Kidney tubule cell (primary cell): ENCODE measurements at places on chromosomes 1 and 21.

DNA sequence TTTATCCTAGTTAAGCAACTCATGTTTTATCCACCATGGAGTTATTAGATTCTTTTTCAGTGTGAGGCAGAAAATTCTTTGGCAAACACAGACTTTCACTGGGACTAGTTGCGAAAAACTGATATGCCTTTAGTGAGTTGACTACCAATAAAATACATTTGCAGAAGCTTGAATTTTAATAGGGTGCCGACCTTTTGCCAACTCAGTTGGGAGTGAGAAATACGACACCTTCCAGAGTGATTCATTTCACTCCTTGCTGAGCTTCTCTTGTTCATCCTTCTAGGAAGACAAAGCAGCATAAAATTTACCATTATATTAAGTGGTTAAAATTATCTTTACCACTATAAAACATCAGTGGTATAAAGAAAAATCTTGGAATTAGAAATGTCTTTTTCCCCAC lies 1.2 kb upstream of the KRTAP23-1 start:
- no peak for DNase-seq

- peak; percentile 66 for DNase-seq
These were observed 18.9 kb downstream of the PGBD2 start for GRCh38 chr1:248924696-248925532.

DNA sequence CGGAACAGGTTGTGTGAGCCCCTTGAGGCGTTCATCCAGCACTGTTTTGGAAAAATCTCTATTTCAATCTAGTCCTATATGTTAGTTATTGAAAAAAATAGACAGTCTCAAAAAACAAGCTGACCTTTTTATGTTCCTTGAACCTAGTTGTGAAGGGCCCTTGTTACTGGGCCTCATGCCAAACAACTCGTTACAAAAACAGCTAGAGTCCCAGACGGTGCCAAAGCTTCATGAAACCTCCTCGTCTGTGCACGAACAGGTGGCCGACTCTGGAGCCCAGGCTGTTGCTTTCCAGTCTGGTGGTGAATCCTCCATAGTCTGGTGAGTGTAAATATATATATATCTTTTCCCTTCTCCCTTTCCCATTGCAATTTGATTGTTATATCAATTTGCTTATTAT lies at the start of gene CHIA:
CHIA (plus strand) TSS at position 222 of the 400 bp plus-strand sequence. CDS start 19,617 bp downstream, outside the sequence.
- peak; percentile 48 for DNase-seq

DNA sequence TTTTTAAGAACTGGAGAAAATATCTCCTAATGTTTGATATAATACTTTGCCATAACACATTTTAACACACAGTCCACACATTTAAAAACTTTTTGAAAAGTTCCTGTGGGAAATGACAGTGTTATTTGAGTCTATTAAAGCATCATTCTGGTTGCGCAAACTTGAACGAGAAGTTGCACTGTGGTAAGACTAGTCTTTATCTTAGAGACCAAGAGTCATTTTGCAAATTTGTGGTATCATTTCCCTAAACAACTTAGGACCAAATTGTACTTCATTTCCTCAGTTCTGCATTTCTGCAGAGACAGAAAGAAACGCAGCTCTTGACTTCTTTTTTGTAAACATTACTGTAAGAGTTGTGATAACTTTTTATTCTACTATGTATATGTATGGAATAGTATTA lies at the start of gene RGS18:
RGS18 (plus strand) TSS at position 282 of the 400 bp plus-strand sequence. CDS start 176 bp downstream, outside the sequence.
- no peak for DNase-seq

DNA sequence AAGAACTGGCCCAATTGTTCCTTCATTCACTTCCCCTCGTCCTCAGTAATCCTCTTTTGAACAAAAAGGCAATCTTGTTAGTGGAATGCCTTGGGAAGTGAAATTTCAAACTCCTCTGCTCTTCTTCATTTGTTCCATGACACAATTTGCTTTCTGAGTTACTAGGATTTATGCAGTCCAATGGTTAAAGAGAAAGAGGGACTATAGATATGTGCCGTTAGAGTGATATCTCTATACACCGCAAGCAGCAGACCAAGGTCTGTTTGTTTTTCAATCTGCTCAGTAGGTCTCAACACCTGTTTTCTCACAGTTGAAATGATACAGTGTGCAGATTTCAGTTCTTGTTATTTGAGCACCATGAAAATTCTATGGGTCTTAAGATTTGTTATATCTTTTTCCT lies 244.0 kb downstream of the DNM3 start:
- DNase-seq: no peak

DNA sequence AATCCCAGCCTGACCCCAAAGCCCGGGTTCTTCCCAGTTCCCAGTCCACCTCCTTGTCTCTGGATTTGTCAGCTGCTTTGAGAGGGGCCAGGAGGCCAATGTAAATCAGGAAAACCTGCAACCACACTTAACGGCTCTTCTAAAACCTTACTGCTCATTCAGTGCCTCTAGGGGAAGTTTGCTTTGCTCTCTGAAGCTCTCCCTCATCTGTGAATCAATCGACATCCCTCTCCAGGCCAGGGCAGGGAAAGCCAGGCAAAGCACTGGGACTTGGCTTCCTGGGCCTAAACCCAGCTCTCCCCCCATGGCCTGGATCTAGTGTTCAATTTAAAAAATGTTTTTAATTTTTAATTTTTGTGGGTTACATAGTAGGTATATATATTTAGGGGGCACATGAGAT lies 9.3 kb downstream of the NKAIN1 start:
- DNase-seq: no peak

DNA sequence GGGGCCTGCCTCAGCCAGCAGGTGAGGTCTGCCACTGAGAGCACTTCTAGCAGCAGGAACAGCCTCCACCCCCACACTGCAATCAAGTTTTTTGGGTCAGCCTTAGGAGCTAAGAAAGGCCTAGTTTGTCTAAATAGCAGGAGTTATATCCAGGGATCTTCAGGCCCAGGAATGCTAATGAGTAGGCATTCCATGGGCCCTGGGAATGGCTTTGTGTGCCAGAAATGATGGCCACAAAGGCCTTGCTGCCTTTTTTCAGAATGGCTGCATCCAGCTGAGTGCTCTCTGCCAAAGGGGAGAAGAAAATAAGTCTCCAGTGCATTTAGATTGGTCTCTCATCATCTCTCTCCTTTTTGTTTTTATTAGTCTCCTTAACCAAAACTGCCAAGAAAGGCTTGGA lies 2.8 kb downstream of the MRTO4 start:
- no peak for DNase-seq

DNA sequence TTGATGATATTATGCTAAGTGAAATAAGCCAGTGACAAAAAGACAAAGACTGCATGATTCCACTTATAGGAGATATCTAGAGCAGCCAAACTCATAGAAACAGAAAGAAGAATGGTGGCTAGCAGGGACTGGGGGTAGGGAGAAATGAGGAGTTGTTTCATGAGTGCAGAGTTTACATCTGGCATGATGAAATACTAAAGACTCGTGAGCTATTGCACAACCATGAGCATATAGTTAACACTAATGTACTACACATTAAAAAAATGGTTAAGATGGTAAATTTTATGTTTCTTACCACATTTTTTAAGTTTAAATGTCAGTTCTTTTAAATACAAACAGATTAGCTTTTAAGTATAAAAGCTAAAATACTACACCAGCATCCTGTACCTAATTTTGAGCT lies 57.8 kb downstream of the ESRRG start:
- DNase-seq: no peak

GRCh38 chr1:22641247-22641646 lies 2.2 kb upstream of the C1QC start:
- no peak for DNase-seq

DNA sequence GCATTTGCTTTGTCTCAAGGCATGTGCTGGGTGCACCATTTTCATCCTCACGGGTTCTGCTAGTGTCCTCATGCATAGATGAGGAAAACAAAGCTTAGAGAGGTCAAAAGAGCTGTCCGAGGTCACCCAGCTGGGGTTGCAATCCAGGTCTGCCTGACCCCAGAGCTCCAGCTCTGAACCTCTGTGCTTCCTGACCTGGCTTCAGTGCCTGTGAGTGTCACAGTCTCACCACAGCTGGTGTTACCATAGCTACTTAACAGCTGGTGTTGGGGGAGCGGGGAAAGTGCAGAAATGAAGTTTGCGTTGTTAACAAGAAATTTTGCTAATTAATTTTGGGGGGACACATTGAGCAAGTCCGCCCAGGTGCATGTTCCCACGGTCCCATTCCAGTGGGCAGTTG lies 328.5 kb downstream of the KIF26B start:
- no peak for DNase-seq

DNA sequence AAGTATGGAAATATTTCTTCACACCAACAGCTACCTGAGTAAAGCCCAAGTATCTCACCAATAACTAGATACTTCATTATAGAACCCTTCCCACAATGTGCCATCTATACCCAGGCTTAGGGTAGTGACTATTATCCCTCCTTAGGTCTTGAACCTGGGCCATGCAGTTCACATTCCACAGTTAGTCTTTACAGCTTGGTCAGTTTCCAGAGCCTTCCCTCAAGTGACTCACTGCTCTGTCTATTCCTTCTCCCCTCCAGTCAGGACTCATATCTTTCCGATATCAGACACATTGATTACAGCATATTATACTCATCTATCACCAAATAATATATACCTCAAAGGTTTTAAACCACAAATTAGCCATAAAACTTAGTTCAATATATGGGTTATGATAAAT lies 23.6 kb downstream of the VAMP4 start:
- no peak for DNase-seq

- peak; percentile 90 for DNase-seq
These were observed 969 bp upstream of the RIPK4 start for GRCh38 chr21:41767606-41768436.

DNA sequence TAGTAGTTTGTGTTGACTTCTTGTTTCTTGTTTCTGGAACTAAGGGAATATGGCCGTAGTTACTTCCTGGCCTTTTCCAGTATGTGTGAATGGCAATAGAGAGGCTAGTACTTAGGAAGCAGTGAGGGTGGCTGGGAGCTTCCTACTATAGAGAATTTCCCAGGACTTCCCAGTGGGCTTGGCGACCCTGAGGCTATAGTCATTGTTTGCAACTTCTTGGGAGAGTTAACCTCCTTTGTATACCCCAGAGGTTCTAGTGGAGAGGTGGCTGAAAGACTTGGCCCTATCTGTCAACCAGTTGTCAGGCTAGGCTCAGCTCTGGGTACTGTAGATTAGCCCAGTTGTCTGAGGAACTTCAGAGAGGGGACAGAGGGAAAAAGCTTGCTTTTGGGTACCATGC lies 15.6 kb downstream of the RAD54L start:
- no peak for DNase-seq

- no peak for DNase-seq
These were observed 132.0 kb upstream of the C1orf21 start for GRCh38 chr1:184254849-184255248.

GRCh38 chr1:166391279-166392066 lies 224.7 kb upstream of the FAM78B start:
- peak; percentile 68 for DNase-seq
